Glomerular endothelial cell (primary cell): ENCODE measurements at places on chromosomes 5 and 9. TPM values are rescaled to one million over a fixed set of nuclear protein-coding genes. Genes with fewer than 3 reads are reported as not detected.

DNA sequence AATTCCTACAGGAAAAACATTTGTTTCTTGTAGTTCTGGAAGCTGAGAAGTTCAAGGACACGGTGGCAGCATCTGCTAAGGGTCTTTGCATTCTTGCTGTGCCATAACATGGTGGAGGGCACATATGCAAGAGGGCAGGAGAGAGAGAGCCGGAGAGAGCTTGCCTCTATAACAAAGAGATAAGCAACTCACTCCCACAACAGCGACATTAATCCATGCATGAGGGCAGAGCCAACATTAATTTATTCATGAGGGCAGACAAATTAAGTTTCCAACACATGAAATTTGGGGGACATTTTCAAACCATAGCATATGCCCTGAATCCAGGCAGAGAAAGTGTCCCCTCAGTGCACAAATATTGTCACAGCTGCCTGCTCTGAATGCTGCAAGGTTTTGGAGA lies 4.4 kb upstream of the GTF3C5 start:
- no peak for DNase-seq

DNA sequence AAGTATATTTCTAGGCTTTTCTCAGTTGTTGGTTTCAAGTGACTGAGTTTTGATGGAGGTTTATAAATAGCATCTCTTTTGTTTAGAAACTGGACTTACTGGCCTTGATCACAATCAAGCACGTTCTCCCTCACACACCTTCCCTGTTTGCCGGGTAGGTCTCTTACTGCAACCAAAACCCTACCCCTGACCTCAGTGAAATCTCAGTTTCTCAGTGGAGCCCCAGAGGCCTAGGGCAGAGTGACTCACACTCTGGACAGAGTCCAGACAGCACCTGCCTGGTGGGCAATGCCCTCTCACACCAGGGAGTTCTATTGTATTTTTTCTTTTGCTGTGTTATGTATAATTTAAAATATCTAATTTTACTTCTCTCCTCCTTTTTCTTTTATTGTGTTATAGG lies 48.4 kb upstream of the EPB41L4B start:
- no peak for DNase-seq

DNA sequence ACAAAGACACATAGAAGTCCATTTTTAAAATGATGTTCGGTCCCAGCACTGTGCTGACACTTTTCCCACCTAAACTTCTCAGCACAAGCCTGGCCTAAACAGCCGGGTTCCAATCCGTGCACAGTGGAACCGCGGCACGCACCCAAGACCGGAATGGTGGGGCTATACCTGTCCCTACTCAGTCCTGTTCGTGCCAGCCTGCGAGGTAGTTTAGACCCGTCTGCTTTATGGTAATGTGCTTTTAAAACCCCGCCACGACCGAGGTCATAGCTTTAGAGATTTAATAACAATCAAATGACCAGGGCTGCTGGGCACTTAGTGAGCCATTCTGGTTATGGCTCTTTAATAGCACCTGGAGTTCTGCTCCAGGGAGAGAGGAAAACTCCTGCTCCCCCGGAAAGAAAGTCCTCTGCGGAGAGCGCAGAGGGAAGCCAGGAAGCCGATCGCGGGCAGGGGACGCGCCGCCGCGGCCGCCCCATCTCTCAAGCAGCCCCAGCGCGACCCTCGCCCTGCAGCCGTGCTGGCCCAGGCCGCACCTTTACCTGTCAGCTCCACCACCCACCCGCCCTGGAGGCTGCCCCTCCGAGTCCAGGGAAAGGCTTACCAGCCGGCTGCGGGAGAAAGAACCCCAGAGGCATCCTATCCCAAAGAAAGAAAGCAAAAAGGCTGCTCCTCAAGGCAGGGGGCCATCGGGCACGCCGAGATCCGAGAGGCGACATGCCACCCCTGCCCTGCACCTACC lies 511 bp downstream of the ARL15 start:
- DNase-seq = no peak

GRCh38 chr5:53416144-53416738 lies 64.2 kb upstream of the FST start:
- no peak for DNase-seq

PCSK1 gene
- total RNA-seq = 2.5 and 6.2 TPM in 2 replicates

IFNA2 gene
- not detected in 2 replicates for total RNA-seq

TTLL11 gene
- total RNA-seq = 4.6 and 8.2 TPM in 2 replicates

TNFSF8 gene
- total RNA-seq = not detected in 2 replicates

PFN3 gene
- total RNA-seq = not detected in 2 replicates

ADAMTSL1 gene
- total RNA-seq = 17.2 and 22.0 TPM in 2 replicates

IL7R gene
- 0.82 and 6.0 TPM in 2 replicates for total RNA-seq
